Inflammatory macrophage treated with lipopolysaccharide for 4 hours (primary cell): ENCODE measurements at places on chromosomes 7 and 10.

DNA sequence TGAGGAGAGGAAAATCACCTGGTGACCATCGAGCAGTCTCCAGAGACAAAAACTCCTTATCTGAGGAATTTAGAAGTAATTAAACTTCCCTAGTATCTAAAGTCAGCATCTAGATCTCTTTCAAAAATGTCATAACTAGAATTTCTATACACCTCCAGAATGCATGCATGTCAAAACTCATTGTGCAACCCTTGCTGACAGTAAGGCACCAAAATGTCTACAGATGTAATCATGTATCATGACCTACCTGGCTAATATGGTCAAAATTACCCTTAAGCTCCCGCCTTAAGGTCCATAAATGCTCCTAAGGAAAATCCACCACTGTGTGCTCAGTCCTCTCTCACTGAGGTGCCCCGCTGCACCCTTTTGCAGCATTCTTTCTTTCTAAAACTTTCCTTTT is 16.4 kb upstream of the LGI1 start:
- peak; percentile 6 for DNase-seq

- DNase-seq, result no peak
Observed at GRCh38 chr7:106535234-106535932, 125.6 kb downstream of the CCDC71L start.

DNA sequence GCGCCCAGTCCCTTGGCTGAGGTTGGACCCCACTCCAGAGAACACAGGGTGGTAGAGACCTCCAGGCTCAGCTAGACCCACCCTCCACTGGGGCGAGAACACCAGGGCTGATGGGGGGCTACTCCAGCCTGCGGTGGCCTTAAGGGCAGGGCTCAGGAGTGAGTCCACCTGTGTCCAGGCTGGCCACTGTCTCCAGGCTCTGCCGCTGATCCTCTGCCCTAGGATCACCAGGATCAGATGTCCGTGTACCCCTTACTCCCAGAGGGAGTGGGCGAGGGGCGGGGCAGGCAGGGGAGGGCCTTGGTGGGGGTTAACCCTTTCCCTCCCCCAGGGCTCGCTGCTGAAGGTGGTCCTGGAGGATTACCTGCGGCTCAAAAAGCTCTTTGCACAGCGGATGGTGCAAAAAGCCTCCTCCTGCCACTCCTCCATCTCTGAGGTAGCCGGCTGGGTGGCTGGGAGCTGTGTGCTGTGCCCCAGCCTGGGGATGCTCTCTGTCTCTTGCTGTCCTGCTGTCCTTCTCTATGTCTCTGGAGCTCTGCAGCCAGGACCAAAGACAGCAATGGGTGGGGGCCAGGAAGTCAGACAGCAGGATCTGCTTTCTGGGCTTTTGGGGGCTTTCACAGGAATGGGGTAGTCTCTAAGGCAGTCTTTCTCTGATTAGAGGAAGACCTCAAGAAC is 38.0 kb downstream of the PSAP start:
- no peak for DNase-seq

DNA sequence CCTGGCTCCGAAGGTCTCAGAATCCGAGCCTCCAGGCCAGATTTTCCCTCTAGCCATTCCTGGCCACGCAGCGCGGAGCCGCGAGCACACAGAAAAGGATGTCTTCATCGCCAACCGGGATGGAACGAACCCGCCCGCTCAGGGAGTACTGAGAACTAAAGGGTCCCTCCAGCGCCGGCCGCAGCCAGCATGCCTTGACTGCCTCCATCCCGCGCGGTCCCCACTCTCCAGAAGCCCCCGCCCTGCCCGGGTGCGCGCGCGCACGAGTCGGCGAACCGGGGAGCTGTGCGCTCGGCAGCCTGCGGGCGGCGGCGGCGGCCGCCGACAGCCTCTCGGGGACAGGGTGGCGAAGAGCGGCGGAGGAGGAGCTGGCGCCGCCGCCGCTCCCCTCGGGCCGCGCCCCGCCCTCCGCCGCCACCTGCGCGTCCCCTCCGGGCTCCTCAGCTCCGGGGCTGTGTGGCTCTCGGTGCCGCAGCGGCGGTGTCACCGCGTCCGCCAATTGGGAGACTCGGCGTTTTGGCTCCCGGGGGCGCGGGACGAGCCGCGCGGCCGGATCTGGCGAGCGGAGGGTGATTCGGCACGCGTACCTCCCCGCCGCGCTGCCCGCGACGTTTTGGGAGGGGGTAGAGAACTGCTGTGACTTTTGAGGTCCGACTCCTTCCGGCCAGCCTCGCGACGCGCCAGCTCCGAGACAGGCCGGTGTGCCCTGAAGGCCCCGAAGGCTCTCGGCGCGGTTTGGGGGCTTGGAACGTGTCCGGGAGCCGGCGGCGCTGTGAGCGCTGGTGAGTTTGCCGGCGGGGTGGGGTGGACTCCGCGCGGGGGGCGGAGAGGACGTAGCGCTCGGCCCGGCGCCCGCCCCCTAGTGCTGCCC is 453 bp upstream of the GALNT17 start:
- DNase-seq, result no peak
